Activated CD8-positive, alpha-beta memory T cell treated with anti-CD3 and anti-CD28 coated beads for 48 hours (primary cell): ENCODE measurements at places on chromosomes 2 and 18.

- no peak for DNase-seq
Observed at GRCh38 chr18:811892-812375, at the start of gene YES1. Gene YES1, minus strand, starts transcription at chr18:812242. Its CDS starts 55,415 bp downstream, at chr18:756827.

GRCh38 chr2:238640486-238640885 lies 207.4 kb upstream of the TWIST2 start:
- no peak for DNase-seq

DNA sequence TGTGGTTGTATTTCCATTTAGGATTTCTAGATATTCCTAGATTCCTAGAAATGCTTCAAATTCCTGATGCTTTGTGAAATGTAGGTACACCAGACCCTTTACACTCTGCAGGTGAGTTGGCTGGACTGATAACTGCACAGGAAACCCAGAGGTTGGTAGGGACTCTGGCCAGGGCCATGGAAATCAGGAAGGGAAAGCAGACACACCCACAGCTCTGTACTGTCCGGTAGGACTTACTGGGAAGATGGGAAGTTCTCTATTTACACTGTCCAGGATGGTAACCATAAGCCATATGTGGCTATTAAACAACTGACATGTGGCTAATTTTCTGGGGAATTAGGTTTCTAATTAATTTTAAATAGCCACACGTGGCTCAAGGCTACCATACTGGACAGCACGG lies 31.4 kb downstream of the NEMP2 start:
- DNase-seq = no peak

DNA sequence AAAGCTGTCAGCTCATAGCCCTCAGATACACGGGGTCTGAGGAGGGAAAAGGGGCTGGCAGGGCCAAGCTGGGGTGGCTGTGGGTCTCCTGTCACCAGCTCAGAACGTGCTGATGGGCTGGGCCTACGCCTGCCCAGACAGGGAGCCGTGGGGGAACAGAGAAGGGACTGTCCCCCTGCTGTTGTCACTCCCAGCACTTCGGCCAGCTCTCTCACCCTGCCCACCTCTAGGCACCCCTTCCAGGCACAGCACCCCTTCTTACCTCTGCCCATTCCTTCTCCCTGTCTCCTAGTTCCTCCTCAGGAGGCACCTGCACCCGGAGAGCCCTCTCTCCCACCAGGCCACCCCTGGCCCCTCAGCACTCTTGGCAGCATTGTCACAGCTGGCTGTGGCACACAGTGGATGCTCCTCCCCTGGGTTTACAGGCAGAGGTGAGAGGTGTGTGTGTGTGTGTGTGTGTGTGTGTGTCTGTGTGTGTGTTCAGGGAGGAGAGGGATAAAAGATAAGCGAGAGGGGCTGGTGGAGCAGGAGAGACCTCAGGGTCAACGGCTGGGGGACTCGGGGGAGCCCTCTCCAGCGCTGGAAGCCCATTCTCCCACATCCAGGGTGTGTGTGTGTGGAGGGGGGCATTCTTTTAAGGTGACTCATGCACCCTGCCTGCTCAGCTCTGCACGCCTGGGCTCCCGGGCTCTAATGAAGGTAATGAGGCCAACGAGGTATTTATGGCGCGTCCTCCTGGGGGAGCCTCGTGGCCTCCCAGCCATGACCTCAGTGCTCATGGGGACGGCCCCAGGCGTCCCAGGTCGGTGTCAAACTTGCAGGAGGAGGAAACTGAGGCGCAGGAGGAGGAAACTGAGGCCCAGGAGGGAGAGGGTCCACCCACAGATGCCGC lies 66.1 kb upstream of the SMAD7 start:
- DNase-seq = no peak

- DNase-seq = no peak
Observed at GRCh38 chr18:74512321-74513053, 16.3 kb downstream of the CNDP2 start.

DNA sequence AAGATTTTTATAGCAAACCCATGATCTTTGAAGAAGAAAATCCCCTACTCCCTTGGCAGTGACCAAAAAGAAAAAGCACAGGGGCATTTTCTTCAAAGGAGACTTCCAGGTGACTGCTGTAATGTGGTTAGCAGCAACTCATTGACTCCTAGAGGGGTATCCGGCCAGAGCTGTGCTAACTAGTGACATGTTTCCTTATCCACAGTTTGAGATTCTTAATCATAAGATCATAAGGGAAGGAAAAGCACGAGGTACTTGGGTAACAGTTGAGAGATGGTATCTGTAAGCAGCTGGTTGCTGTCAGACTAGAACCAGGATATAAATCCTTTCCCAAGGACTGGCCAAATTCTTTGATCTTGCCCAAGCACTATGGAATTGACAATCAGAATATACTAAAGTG lies 124.7 kb downstream of the MREG start:
- DNase-seq = no peak

DNA sequence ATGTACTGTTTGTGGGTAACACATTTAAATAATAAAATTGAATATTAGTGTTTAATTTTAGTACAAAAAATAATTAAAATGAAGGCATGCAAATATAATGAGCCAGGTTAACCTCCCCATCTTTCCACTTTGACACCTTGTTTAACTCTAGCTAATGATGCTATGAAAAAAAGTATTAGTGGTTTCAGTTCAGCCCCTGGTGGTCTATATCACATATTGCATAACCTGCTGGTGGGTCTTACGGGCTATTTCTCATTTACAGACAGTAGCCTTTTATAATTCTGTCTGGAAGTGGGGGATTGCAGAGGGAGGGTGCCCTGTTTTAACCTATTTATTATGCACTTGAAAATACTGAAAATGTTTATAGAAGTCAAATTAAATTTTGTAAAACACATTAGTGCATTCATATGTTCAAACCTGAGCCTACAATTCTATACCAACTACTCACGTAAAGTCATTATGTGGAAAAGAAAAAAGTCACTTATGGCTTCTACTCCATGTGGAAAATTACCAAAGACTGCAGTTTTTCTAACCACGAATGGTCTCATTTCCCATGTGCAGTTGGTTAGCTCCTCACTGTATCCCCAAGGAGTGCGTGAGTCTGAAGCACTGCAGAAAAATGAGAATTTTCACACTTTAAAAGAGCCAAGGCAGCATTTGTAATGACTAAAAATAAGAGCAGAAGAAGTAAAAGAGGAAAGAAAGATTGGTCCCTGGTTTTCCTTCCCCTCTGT lies 381.0 kb downstream of the MTX2 start:
- DNase-seq = no peak

- DNase-seq = no peak
Observed at GRCh38 chr18:23887493-23887892, 127.1 kb upstream of the TTC39C start.

DNA sequence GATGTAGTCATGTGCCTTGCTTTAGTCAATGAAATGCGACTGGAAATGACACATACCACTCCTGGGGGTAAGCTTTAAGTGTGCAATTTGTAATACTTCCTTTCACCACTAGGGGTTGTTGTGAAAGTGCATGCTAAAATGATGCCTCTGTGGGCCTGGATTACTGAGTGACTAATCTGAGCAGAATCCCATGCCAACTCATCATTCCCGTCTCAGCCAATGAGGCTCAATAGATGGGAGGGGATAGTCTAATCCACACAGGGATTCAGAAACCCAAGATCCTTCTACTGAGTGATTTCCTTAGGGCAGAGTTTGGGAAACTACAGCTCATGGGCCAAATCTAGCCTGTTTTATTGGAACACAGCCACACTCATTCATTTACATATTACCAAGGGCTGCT lies 54.0 kb downstream of the HRH4 start:
- DNase-seq = no peak

DNA sequence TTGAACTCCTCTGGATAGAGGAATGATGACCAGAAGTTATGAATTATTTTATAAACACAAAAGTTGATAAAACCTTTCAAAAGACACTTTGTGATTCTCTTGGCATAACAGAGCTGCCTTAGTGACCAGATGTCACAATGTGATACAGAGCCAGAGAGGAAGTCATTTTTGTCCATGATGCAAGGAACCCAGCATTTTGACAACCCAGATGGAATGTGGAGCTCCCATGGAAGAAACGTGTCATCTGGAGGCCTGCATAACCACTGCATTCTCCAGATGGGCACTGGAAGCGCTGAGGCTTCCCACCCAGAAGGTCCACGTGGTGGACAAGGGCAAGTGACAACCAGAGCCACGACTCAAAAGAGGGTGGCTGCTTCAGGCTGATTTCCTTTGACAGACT lies 30.1 kb downstream of the HRH4 start:
- no peak for DNase-seq

DNA sequence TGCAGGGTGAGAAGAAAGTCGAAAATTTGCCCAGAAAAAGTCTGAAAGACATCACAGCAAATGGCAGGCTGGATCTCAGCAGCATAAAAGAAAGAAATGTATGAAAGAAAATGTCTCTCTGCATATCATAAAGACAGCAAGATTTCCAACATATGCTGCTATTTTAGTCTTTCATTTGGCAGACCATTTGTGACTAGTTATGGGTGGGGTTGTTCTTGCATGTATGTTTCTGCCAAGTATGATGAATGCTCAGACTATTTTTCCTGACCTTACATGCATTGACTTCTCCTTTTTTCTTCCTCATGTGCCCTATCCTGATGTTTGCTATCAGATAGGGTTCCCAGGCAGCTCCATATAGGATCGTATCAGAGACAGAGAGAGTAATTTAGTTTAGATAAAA lies 58.5 kb upstream of the PARD3B start:
- no peak for DNase-seq

DNA sequence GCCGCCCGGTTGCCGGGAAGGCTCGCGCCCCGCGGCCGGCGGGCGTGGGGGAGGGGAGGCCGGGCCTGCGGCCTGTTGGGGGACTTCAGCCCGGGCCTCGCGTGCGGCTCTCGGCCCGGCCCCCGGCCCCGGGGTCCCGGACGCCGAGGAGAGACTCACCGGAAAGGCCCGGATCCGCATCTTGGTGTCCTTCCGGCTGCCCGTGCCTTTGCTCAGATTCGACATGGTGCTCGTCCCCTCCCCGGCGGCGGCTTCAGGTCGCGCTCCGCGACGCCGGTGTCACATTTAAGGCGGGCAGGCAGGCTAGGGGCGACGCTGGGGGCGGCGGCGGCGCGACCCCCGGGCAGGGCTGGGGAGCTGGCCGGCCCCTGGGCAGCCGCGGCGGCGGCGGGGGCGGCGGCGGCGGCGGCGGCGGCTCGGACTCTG lies 365 bp downstream of the CUL3 start:
- DNase-seq = peak; percentile 29

- no peak for DNase-seq
Observed at GRCh38 chr18:3400567-3401296, 49.2 kb upstream of the TGIF1 start.

DNA sequence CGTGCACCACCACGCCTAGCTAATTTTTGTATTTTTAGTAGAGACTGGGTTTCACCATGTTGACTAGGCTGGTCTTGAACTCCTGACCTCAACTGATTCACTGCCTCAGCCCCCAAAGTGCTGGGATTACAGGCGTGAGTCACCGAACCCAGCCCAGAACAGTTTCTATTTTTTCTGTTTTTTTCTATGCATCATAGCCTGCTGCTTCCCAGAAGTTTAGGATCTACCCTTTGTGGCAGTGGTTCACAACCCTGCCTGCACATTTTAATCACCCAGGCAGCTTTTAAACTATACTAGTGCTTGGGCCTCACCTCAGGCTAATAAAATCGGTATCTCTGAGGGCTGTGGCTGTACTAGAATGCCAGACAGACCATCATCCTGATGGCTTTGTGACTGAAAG lies 39.7 kb upstream of the SOCS6 start:
- DNase-seq = no peak

GRCh38 chr18:48766026-48766425 lies 184.7 kb downstream of the SMAD7 start:
- no peak for DNase-seq

DNA sequence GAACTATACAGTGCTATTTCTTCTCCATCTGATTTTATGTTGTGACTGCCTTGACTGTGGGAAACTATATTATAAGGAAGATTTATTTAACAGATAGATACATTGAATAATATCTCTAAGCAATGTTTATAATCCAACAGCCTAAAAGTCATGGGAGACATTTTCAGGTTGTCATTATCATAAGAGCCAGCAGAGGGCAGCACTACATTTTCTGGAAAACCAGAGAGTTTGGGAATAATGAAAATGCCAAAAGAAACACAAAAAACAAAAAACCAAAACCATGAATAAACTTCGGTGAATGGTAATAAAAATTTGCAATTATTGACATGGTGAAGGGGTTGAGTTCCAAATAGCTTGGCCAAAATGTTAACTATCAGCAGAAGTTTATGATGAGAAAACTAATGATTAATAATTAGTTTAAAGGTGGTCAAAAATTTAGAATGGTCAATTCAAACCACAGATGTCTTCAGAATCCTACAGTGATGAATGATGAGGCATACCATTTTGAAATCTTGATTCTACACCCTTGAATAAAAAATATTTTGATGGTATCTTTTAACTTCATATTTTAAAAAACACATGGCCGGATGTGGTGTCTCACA lies 4.7 kb downstream of the EEF1B2 start:
- no peak for DNase-seq
